CD8-positive, alpha-beta T cell (primary cell): ENCODE measurements at places on chromosomes 6 and 20.

DNA sequence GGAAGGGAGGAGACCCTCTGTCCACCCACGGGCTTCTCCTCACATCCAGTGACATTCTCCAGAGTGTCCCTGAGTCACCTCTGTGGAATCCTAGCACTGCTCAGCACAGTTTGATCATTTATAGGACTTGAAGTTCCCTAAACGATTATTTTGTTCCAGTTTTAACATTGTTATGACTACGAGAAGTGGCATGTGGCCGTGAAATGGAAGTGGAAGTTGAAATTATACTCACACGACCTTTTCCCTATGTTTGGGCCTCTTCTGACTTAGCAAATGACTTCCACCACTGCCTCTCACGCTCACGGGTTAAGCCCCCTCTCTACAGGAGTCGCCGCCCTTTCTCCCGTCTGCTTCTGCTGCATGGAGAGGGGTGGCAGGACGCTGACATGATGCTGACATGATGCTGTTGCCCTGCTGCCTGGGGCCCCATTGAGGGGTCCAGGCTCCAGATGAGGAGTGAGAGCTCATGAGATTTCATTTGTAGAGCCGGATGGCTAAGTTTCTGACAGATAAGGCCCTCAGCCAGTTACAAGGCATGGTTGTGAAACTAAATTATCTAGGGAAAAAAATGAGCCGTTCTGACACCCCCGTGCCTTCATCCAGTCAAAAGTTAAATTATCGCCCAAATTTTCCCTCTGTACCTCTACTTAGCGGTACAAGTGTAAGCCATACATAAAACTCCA lies 153.6 kb upstream of the UST start:
- DNase-seq, result no peak

- DNase-seq, result no peak
Measured at GRCh38 chr6:15880262-15880973, 217.6 kb upstream of the DTNBP1 start.

- DNase-seq, result no peak
Measured at GRCh38 chr6:24524329-24524728, 29.6 kb downstream of the ALDH5A1 start.

- no peak for DNase-seq
Measured at GRCh38 chr6:21636876-21637275, 43.3 kb downstream of the SOX4 start.

- no peak for DNase-seq
Measured at GRCh38 chr20:38499366-38499765, 26.7 kb downstream of the RALGAPB start.

DNA sequence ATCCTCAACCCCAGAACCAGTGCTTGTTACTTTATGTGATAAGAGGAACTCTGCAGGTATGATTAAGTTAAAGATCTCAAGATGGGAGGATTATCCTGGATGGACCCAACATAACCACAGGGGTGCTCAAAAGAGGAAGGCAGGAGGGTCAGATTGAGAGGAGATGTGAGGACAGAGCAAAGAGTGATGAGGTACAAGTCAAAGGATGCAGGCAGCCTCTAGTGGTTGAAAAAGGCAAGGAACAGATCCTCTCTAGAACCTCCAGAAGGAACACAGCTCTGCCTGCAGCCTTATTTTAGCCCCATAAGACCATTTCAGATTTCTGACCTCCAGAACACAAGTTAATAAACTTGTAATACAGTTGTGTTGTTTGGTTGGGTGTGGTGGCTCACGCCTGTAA lies 41.2 kb downstream of the PDSS2 start:
- no peak for DNase-seq

DNA sequence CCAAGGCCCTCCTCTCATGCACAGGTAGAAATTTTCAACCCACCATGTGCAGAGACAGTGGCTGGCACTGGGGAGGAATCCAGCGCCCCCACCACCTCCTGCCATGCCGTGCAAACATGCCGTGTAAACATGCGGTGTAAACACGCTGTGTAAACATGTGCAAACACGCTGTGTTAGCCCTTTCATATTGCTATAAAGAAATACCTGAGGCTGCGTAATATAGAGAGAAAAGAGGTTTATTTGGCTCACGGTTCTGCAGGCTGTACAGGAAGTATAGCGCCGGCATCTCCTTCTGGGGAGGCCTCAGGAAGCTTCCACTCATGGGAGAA lies 218.3 kb downstream of the TAF4 start:
- DNase-seq, result no peak

GRCh38 chr6:40293060-40293459 lies 294.1 kb downstream of the LRFN2 start:
- DNase-seq, result no peak

DNA sequence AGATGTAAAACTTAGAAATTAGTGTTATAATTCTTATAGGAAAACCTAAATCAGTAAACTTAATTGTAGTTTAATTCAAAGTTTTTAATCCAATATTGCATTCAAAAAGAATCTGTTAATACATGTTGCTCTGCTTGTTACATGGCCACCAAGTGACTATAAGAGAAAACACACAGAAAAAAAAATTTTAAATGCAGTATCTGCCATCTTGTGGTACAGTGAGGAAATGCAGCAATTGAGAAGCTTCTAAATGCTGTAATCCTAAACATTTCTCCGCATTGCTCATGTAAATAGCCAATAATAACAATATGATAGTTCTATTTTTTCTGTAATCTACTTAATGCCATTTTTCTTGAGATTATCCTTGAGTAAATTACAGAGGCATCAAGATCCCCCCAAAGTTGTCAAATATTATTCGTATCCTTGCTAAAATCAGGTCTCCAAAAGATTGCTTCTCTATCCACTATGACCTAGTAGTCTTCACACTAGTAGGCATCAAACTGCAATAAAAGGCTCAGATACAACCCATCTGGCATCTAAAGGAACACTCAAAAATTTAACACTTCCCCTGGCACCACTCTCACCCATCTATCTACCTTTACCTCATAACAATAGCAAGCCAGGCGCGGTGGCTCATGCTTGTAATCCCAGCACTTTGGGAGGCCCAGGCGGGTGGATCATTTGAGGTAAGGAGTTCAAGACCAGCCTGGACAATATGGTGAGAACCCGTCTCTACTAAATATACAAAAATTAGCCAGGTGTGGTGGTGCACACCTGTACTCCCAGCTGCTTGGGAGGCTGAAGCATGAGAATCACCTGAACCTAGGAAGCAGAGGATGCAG lies 34.6 kb downstream of the HDAC2 start:
- DNase-seq, result peak; percentile 46
